H9 (cell line): ENCODE measurements at places on chromosomes 1 and 21. TPM values are rescaled to one million over a fixed set of nuclear protein-coding genes. Genes with fewer than 3 reads are reported as not detected.
A peak's percentile ranks its signal among the peaks of the same experiment; 100 is the strongest.

Gene TYW3
- total RNA-seq, result 10.9 and 12.8 TPM in 2 replicates

Gene FBXO2
- total RNA-seq, result 28.9 and 30.6 TPM in 2 replicates

DNA sequence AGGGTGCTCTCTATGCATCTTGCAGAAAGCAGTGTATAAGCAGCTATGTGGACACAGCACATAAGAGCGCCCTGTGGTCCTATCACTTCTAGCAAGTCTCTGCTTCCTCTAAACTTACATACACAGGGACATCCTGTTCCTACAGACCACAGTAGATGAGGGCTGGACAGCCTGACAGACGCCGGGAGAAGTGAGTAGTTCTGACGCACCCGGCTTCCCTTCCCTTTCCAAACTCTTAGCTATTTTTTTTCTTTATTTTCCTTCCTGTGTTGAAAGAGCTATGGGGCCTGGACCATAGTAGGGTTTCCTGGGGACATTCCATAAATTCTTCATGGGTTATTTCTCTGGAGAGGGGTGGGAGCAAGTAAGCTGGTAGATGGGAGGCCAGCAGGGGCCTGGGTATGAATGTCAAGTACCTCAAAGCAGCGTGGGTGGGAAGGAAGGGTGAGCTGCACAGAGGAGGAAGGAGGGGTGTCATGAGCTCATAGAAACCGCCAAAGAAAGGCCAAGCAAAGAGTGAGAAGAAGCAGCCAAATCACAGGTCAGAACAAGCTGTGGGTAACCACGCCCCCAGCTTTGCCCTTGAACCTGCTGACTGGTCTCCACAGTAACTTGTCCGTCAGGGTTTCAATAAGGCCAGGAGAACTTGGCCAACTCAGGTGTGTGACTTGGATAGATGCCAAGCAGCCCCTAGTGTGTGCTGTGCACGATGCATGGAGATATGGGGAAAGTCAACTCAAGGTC is 36.6 kb downstream of the PLXNA2 start:
- DNase-seq, result no peak

DNA sequence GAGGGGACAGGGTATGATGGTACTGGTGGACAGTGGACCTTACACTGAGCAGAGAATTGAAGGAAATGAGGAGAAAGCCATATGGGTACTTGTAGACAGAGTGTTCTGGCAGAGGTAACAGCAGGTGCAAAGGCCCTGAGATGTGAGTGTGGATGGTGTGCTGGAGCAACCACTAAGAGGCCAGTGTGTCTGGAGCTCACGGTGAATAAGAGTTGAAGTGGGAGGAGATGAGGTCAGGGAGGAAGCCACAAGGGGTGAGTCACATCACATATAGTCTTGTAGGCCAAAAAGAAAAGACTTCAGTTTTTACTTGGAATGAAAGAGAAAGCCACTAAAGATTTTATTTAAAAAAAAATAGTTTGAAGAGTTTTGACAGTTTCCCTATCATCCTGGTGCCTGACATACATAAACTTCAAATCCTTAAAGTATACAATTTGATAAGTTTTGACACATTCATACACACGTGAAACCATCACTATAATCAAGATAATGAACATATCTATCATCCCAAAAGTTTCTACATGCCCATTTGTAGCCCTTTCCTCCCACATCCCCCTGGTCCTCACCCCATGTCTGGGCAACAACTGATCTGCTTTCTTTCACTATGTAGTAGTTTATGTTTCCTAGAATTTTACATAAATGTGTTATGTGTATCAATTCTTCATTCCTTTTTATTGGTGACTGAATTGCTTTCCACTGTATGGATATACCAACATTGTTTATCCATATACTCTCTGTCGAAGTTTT is 148.4 kb downstream of the GPATCH2 start:
- DNase-seq, result no peak

- peak; percentile 37 for DNase-seq
Observed at GRCh38 chr1:57072401-57073110, 106.7 kb upstream of the C8B start.

DNA sequence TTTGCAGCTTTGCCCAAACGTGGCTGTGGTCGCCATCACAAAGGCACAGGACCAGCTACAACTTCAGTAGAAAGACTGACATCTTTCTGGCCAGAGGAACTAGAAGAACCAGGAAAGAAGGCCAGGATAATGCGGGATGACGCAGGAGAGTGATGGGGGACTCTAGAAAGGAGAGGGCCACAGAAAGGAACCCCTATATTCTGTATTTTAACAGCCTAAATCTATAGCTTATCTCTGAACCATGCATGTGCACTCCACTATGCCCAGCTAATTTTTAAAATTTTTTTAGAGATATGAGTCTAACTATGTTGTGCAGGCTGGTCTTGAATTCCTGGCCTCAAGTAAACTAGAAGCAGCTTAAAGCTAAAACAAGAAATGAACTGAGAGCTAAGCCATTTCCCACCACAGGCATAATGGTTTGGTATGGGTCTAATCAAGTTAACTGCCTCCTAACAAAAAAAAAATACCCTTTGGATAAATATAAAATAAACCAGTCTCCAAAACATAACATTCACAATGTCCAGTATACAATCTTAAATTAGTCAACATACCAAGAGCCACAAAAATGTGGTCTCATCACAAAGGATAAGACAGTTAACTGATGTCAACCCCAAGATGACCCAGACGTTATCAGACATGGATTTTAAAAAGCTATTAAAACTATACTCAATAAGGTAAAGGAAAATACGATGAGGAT is 18.0 kb downstream of the LTN1 start:
- DNase-seq, result no peak

- DNase-seq, result no peak
Observed at GRCh38 chr1:224387302-224387912, 30.7 kb downstream of the CNIH4 start.
